Stimulated activated CD8-positive, alpha-beta memory T cell treated with anti-CD3 and anti-CD28 coated beads, Interleukin-4, amount 100 ng/mL, for 1 hour (primary cell): ENCODE measurements at places on chromosomes 7 and 10.

GRCh38 chr7:44331682-44332081 lies 6.3 kb upstream of the CAMK2B start:
- DNase-seq, result no peak

- no peak for DNase-seq
Observed at GRCh38 chr7:155899596-155899995, 87.3 kb upstream of the SHH start.

- no peak for DNase-seq
Observed at GRCh38 chr10:132444877-132445351, 47.9 kb downstream of the PWWP2B start.

DNA sequence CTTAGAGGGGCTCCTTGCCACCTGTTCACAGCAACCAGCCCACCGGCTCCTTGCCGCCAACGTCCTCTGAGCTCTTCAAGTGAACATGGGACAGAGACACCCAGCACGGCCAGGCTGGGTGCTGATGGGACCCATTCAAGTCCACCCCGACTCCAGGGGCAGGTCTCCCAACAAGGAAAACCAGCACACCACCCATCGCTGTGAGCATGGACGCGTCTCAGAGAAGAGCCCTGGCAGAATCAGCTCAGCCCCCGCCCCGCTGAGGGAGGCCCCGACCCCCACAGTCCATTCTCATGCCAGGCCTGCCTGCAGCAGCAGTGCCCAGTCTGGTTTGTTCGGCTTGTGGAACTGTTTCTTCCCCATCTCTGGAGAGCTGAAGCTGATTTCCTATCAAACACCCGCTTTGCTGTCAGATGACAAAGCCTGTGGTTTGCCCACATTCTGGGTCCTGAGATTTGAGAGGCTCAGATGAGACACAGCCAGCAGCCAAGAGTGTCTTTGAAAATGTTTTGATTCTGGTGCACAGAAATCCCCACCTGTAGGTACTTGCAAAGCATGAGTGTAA lies 216.6 kb downstream of the ZMYND11 start:
- DNase-seq, result no peak

GRCh38 chr10:75461672-75462649 lies 30.5 kb downstream of the LRMDA start:
- DNase-seq, result no peak

GRCh38 chr7:8200316-8200715 lies 61.7 kb downstream of the ICA1 start:
- DNase-seq, result no peak

DNA sequence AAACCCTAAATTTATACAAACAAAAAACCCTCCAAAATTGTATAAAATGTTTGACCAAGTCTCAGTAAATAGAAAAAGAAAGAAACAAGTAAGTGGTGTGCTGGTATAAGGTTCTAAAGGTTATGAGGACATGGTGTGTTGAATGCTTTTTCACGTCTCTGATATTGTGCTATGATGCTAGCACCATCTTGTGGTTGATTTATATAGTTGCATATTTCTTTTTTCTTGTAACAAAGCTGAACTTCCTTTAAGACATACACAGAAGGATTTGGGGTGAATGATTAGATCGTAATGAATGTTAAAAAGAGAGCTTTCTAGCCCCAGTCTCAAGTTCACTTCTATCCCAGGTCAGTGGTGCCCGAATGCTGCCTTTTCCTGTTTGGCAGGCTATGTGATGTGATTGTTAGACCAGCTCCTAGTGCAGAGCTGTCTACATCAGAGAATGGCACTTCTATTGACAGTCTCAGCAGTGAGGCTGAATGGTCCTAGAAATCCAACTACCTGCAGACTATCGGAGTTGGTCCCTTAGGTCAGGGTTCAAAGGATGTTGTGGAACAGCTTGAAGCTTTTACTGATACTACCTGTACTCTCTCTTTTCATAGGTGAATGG lies 25.0 kb downstream of the VTI1A start:
- DNase-seq, result no peak

- no peak for DNase-seq
Observed at GRCh38 chr7:45482451-45482850, 91.7 kb upstream of the ADCY1 start.

- DNase-seq, result no peak
Observed at GRCh38 chr10:98224509-98224908, 43.5 kb downstream of the LOXL4 start.

DNA sequence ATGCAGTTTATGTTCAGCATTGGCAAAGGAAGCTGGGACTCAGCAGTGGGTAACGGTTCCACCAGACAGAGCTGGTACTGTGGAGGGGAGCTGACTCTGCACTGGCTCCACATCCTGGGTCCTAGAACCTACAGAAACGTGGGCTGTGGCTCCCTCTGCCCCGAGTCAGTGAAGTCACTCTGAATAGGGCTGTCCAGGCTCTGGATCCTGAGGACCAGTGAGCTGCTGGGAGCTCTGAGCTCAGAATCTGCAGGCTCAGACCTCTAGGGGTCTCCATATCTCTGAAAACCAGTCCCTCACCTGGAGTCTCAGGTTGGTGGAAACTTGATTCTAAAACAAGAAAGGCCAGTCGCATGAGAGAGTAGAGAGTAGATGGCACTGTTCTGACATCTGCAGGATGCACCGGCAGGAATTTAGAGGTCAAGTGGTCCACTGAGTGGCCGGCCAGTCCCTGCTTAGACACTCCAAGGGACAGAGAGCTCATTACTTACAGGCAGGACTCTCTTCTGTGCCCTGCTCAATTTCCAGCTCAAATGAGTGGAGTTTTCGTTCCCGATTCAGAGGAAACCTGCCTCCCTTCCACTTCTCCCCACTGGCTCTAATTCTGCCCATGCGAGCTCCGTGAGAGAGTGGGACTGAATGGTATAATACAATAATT lies 18.6 kb downstream of the NPFFR1 start:
- no peak for DNase-seq

GRCh38 chr10:71040343-71040742 lies 152.0 kb upstream of the PCBD1 start:
- no peak for DNase-seq

GRCh38 chr7:157402911-157403534 lies 66.2 kb downstream of the DNAJB6 start:
- no peak for DNase-seq
